ENCODE measurements at places on chromosomes 2 and 18. TPM values are rescaled to one million over a fixed set of nuclear protein-coding genes. Genes with fewer than 3 reads are reported as not detected.

KLF7 gene
- polyA plus RNA-seq, result 14.5 TPM

IER3IP1 gene
- polyA plus RNA-seq, result 11.6 TPM

CPLX4 gene
- not detected for polyA plus RNA-seq

DIPK1C gene
- polyA plus RNA-seq, result 0.10 TPM

MAP3K19 gene
- polyA plus RNA-seq, result not detected

RIT2 gene
- not detected for polyA plus RNA-seq

UGT1A6 gene
- 0.79 TPM for polyA plus RNA-seq

CXCR1 gene
- 6.6 TPM for polyA plus RNA-seq

TEX44 gene
- polyA plus RNA-seq, result not detected

COBLL1 gene
- 7.0 TPM for polyA plus RNA-seq

DOK6 gene
- 0.79 TPM for polyA plus RNA-seq

PUM2 gene
- polyA plus RNA-seq, result 19.9 TPM

MC2R gene
- polyA plus RNA-seq, result not detected

AOX1 gene
- polyA plus RNA-seq, result 181 TPM

OR6B2 gene
- polyA plus RNA-seq, result not detected

KCNIP3 gene
- 5.1 TPM for polyA plus RNA-seq

SP140 gene
- 0.48 TPM for polyA plus RNA-seq

TSPYL6 gene
- not detected for polyA plus RNA-seq

PRKAG3 gene
- not detected for polyA plus RNA-seq

REEP1 gene
- 1.00 TPM for polyA plus RNA-seq

CFC1 gene
- 18.0 TPM for polyA plus RNA-seq

VIL1 gene
- polyA plus RNA-seq, result 9.2 TPM

SULT1C4 gene
- polyA plus RNA-seq, result 5.2 TPM

HOXD13 gene
- not detected for polyA plus RNA-seq

DHX57 gene
- polyA plus RNA-seq, result 5.2 TPM

GPATCH11 gene
- polyA plus RNA-seq, result 2.1 TPM

ROCK2 gene
- 17.3 TPM for polyA plus RNA-seq

TAF4B gene
- 2.0 TPM for polyA plus RNA-seq

SPATA3 gene
- not detected for polyA plus RNA-seq

SAG gene
- polyA plus RNA-seq, result 0.67 TPM

LCT gene
- 0.04 TPM for polyA plus RNA-seq

C2orf92 gene
- polyA plus RNA-seq, result 4.3 TPM

LRRC30 gene
- polyA plus RNA-seq, result not detected

IL37 gene
- polyA plus RNA-seq, result not detected

HOXD4 gene
- 3.8 TPM for polyA plus RNA-seq

Data from adipose tissue (tissue), 3 donors.